ENCODE measurements at places on chromosomes 7 and 10. TPM values are rescaled to one million over a fixed set of nuclear protein-coding genes. Genes with fewer than 3 reads are reported as not detected.

DNA sequence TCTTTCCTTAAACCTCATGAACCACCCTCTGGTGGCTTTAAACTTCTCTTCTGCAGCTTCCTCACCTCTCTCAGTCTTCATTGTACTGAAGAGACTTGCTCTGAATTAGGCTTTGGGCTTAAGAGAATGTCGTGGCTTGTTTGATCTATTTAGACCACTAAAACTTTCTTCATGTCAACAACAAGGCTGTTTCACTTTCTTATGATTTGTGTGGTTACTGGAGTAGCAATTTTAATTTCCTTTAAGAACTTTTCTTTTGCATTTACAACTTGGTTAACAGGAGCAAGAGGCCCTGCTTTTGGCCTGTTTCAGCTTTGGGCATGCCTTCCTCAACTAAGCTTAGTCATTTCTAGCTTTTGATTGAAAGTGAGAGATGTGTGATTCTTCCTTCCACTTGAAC lies 38.1 kb upstream of the CDHR3 start:
- DNase-seq: no peak

DNA sequence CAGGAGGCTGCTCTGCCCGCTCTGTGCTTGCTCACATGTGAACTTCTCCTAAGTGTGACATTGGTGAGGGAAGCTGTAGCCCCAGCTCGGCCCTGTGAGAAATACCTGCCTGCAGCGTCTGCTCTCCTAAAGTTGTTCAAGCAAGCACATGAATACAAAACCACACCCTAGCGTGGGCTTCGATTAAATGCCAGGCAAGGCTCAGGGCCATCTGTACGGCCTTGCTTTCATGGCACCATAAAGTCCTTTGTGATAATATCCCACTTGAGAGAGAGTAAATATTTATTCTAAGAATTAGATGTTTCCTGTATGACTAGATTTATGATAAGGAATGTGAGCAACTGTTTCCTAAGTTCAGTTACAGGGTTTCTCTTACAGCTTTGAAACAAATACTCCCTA lies 262.8 kb upstream of the KLF14 start:
- no peak for DNase-seq

- no peak for DNase-seq
Measured at GRCh38 chr7:91570560-91570959, 306.3 kb downstream of the FZD1 start.

The GPR141 gene
- 4.2 TPM for total RNA-seq

The STK31 gene
- 2.2 TPM for total RNA-seq

Data from aorta (tissue), 5 donors.